ENCODE measurements at places on chromosomes 2 and 18. TPM values are rescaled to one million over a fixed set of nuclear protein-coding genes. Genes with fewer than 3 reads are reported as not detected.

DNA sequence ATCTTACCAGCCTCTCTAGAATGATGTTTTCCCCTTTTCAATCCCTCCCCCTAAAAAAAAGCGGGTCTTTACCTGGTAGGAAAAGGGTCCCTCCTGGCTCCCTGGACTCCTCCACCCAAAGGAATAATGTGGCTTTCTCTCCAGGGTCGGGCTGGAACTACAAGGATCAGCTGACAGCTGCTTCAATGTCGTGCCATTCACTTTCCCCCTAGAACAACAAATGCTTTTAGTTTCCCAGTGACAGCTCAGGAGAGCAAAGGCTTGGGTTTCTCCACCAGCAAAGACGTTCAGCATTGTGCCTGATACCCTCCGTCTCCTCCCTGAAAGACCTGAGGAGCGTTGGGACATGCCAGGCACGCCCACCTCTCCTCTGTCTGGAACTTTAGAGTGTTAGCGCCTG lies 173.8 kb upstream of the SIX3 start:
- DNase-seq = no peak

GRCh38 chr2:172090044-172090961 lies 5.0 kb downstream of the DLX1 start:
- no peak for DNase-seq

- DNase-seq = no peak
Measured at GRCh38 chr2:241947004-241947350, 77.4 kb downstream of the RTP5 start.

GRCh38 chr2:223404616-223405015 lies 197.5 kb downstream of the SCG2 start:
- no peak for DNase-seq

DNA sequence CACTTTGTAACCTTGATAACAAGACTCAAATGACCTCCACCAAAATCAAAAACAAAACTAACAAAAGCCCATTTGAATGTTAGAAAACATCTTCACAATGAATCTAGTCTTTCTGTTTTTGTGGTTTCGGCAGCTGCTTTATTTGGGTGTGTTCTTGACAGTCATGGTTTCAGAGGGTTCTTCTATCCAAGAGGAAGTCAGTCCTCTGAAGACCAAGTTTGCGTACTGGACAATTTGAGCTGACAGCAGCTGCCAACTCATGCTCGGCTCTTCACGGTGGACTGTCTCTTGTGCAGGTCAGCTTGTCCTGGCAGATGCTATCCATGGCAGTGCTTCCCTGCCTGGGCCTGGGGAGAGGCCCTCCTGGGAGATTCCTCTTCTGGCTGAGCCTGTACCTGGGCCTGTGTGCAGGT lies 91.0 kb downstream of the TMEM17 start:
- DNase-seq = no peak

- peak; percentile 3 for DNase-seq
Measured at GRCh38 chr2:233470011-233470687, 96.4 kb downstream of the USP40 start.

GRCh38 chr2:62302631-62303435 lies 106.9 kb downstream of the B3GNT2 start:
- no peak for DNase-seq

GRCh38 chr2:64695721-64696261 lies 42.1 kb upstream of the SERTAD2 start:
- peak; percentile 53 for DNase-seq

- DNase-seq = no peak
Measured at GRCh38 chr2:156046900-156047299, 285.6 kb downstream of the NR4A2 start.

DNA sequence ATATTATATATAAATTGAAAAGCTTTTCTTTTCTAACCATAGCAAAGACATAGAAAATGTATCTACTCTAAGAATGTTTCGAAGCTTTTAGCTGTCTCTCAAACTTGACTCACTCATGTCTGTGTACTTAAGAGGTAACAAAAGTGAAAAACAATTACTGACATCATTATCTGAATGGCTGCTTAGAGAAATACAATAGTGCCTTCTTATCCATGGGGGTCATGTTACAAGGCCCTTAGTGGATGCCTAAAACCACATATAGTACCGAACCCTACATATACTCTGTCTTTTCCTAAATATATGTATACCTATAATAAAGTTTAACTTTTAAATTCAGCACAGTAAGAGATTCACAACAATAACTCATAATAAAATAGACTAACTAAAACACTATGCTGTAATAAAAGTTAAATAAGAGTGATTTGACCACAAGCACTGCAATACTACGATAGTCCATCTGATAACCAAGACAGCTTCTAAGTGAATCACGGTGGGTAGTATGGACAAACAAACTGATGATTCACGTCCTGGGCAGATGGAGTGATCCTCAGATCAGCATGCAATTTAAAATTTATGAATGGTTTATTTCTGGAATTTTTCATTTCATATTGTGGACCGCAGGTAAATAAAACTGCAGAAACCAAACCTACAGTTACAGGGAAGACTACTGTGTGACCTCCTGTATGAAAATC lies 246.2 kb downstream of the XIRP2 start:
- DNase-seq = peak; percentile 63

DNA sequence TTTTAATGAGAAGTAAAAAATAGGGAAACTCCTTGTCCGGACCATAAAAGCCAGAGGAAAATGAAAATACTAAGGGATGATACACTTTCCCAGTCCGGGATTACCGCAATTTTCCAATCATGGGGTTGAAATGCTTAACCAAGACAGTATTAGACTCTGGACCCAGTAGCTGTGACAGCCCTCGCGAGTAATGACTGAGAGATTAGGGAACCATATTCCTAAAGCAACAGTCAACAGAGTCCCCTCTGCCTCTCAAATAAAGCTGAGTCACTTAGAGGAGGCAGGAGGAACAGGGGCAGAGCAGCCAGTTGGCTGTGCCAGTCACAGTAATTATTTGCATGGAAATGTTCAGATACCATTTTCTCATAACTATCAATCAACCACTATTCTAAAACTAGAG lies 34.8 kb downstream of the GPATCH11 start:
- DNase-seq = no peak

GRCh38 chr2:224780823-224781222 lies 64.7 kb upstream of the CCDC195 start:
- no peak for DNase-seq

GRCh38 chr2:141899740-141900139 lies 231.1 kb downstream of the LRP1B start:
- DNase-seq = no peak

TMEM214 gene
- 71.6 TPM for total RNA-seq

SLC5A7 gene
- total RNA-seq = not detected

SERPINB3 gene
- total RNA-seq = not detected

ALPP gene
- not detected for total RNA-seq

LTBP1 gene
- total RNA-seq = 947 TPM

RTP5 gene
- not detected for total RNA-seq

CXCR1 gene
- total RNA-seq = not detected

VIT gene
- total RNA-seq = 2.0 TPM

SLC9A4 gene
- not detected for total RNA-seq
